ENCODE measurements at places on chromosomes 3 and 15.

- DNase-seq = no peak
These were observed 11.9 kb upstream of the LRTM1 start for GRCh38 chr3:54939557-54940300.

DNA sequence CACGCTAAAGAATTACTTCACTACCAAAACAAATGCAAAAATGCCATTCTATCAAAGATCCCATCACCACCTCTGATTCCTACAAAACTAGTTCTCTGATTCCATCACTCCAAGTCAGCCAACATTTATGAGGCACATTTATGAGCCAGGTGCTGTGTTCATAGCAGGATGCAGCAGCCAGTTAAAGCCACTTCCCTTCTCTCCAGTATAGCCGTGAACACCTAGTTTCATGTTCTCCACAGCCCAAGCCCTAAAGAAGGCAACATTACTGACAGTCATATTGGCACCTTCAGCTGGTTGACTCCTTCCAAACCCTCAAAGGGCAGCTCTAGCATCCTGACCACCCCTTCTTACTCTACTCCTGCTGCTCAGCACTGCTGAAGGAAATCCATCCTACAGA lies 36.4 kb downstream of the RYK start:
- DNase-seq = no peak

GRCh38 chr3:81352867-81353266 lies 408.6 kb downstream of the GBE1 start:
- DNase-seq = peak; percentile 41

DNA sequence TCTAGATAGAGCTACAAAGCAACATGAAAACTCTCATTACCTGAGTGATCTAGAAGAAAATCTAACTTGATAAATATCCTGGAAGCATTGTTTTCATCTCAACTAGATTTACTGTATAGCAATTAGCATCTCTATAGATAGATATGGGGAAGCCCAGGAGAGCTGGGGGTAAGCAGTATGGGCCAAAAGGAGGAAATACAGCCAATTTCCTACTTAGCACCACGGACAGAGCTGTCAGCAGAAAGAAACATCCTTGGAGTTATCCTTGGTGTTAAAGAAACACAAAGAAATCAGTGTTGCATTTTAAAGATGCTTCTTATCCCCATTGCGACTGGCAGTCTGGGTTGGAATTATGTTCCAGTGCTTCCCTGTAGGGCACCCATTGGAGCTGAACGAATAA lies 126.2 kb downstream of the TIGIT start:
- DNase-seq = no peak

DNA sequence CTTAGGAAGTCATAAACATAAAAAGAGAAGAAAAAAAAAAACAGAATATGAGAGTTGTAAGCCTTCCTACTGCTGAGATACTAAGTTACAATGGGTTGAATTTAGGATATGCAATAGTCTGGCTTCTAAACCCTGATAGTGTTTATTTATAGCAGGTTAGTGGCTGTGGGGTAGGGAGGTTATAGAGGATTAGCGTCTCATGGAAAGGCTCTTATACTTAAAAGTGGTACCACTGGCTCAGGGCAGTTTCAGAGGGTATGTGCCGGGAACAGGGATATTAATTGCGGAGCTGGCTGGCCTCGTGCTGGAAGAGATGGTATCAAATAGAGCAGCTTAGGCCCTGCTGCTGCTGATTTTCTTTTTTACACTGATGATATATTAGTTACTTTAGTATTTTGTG lies 60.8 kb downstream of the PFN2 start:
- DNase-seq = peak; percentile 69

DNA sequence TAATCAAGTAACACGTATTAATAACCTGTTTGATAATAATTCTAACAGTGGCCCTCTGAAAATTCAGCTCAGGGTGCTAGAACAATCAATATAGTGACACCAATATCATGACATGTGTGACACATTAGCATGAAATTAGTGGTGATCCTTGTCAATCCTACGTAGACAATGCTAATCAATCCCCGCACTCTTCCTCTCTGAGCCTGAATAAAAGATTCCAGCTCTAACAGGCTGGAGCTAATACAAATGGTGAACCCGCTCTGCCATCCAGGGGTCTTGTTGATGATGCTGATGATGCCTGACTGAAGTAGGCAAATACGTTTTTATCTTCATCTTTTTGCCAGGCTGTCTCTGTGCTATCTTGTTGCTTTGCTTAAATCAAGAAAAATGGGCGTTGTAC lies 462.5 kb downstream of the MAGI1 start:
- no peak for DNase-seq

DNA sequence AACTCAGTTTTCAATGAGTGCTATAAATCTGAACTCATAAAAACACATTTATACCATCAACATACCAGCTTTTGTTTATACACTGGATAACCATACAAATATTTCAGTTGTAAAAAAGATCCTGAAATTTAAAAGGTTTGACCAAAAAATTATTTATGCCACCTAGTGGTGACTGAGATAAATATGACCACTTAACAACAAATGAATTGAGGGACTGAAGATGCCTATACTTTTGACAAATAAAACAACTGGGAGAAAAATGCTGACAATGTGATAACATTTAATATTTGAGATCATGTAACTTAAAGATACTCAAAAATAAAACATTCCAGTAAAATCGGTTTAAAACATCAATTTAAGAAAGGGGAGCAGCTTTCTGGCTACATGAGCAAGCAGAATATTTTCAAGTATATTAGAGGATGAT lies 30.4 kb downstream of the ATG3 start:
- no peak for DNase-seq

DNA sequence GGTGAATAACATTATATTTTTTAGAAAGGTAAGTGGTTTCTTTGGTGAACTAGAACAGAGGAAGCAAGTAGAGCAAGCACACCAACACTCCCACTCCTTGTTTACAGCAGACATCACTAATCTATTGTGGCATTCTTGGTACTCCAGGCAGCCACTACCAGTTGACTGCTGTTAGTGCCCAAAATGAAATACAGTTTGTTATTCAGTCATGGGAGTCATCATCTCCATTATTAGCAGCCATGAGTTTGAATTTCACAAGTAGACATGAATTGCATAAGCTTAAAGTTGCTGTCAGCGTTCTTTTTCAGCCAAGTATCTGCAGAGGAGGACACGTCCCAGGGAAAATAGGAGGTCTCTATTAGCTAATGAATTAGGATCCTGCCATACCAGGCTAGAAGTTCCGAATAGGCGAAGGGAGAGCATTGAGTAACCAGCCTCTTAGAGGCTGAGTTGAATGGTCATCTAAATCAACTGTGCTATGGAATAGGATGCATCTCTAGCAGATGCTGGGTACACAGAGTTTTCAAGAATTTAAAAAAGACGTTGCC lies 252.7 kb upstream of the ICE2 start:
- no peak for DNase-seq

DNA sequence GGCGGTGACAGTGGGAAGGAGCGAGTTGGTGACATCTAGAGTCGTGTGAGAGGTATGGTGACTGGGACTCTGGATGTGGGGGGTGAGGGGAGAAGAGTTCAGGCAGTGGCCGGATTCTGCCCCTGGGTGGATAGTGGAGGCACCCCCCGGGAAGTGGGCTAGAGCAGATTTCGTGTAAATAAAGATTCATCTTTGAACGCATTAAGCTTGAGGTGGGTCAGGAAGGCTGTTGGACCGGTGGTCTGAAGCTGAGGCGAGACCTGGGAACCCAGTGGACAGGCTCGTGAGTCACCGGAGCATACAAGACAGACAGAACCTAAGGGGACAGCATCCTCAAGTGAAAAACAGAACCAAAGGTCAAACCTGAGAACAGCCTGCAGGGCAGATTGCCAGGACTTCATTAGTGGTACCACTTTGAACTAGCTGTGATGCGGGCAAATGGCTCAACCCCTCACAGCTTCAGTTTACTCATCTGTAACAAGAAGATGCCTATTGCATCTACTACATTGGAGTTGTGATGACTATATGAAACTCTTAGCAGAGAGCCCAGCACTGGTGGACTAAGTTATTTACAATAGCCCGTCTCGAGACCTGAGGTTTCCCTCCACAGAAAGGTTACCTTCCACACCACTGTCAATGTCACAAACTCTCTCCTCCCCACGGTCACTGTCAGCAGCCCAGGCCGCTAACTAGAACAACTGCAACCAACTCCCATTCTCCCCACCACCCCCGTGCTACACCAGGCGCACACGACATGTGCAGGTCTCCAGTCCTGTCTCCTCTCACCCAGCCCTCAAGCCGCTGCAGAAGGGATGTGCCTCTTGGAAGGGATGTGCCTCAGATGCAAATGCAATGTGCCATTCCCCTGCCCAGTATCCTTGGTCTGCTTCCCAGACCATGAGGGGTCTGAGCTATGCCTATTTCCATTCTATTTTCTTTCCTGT lies 901 bp upstream of the CLN6 start:
- DNase-seq = no peak

DNA sequence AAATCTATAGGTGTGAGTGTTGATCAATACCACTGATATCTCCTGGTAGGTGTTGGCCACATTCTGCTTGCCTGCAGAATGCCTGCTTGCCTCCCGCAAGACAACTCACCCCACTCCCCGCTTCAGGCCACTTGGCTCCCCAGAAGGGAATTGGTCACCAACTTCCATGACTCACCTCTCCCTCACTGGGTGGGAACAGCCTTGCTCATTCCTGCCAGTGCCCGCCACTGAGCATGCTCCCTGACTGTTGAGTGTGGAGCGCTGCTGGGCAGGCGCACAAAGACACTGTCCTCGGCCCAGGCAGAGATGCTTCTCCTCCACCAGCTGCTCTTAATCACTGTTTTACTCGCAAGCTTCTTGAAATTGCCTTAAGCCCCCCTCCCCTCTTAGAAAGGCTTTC lies 57.3 kb upstream of the PPP2R3A start:
- DNase-seq = no peak

DNA sequence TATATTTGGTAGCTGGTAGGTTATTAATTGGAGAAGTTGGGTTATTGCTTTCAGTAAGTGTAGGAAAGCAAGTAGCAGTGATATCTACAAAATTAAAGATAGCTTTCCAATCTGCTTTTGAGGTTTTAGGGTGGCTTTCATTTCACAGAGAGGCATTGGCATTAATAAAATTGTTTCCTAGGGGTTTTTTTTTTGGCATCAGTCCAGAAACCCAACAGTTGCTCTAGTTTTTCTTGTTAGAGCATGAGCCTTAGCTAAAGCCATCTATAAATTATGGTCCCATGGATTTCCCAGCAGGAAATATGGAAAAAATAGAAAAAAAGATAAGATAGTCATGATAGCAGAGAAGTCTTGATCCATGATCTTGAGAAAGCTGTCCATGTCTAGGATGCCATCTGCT lies 3.0 kb upstream of the B4GALT4 start:
- no peak for DNase-seq

DNA sequence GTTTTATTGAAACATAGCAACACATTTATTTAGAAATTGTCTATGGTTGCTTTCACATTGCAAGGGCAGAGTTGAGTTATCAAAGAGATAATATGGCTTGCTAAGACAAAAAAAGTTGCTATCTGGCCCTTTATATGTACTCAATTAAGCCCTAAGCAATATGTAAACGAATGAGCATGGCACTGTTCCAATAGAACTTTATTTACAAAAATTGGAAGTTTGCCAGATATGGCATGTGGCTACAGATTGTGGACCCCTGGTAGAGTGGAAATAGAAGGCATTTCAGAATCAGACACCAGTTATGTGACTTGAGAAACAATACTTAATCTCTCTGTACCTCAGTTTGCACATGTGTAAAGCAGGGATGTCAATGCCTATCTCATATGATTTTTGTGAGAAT lies 515.6 kb upstream of the SGO1 start:
- no peak for DNase-seq

GRCh38 chr3:52036829-52037228 lies 19.5 kb downstream of the DUSP7 start:
- peak; percentile 55 for DNase-seq

DNA sequence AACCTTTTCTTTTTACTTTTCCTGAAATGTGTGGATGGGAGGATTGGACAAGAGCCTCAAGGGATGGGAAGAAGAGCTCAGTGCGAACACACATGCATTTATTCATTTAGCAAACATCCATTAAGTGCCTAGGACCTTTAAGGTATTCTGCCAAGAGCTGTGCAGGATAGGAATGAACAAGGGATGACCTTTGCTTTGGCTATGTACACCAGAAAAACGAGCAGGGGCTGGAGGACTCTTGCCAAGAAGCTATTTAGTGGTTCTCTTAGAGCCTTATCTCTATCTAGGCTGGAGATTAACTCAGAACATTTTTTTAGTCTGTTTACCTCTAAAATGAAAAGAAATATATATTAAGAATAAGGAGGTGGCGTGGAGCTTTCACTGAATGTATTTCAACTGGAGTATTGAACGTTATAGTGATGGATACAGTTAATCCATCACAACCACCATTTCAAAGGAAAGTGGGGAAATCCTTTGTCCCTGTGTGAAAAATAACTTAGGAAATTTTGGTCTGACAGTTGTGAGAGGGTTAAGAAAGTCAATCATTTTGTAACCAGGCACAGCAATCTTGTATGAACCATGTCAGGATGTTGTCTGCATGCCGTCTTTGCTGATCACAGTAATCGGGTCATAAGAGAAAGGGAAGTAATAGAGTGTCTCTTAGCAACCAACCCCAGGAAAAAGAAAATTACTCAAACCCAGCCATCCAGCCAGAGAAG lies 279.0 kb downstream of the LPP start:
- DNase-seq = no peak

GRCh38 chr3:45534632-45535031 lies 59.9 kb upstream of the LIMD1 start:
- DNase-seq = no peak

GRCh38 chr3:23875113-23875725 lies 41.6 kb downstream of the NKIRAS1 start:
- no peak for DNase-seq

- no peak for DNase-seq
These were observed 32.8 kb downstream of the ARRDC4 start for GRCh38 chr15:97993310-97993738.

GRCh38 chr3:136989781-136990524 lies 32.2 kb downstream of the IL20RB start:
- DNase-seq = no peak

DNA sequence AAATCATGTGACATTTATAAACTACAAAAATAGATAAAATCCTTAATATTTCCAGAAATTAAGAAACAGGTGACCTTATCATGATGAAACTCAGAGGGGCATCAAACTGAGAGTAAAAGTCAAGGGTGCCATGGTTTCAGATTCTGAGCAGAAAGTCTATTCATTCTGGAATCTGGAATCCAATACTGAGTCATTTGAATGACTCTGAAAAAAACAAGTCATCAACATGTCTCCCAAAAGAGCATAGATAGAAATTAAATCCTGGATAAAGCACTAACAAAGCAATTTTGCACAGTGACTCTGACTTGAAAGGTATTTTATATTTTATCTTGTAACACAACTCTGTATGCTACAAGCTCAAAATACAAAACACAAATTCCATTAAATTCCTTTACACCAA lies 23.4 kb downstream of the STAC start:
- DNase-seq = no peak

DNA sequence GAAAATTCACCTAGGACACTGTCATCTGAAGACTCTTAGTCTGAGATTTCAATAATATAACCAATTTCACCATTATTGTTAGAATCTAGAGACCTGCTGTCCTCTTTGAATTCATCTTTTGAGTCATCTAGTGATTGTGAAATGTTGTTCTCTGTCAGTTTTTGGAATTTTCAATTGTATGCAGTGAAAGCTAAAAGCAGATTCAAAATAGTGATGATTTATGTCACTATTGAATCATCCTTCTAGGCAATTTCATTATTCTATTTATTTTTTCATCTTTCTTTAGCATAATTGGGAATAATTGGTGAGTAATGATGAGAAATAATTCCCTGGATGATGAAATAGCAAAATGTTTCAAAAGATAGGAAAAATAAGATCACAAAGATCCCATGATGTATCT lies 101.7 kb upstream of the EIF1B start:
- DNase-seq = no peak

- no peak for DNase-seq
These were observed 222.4 kb downstream of the CACNA2D3 start for GRCh38 chr3:54344601-54345231.

Measured in WERI-Rb-1 (cell line).